ENCODE measurements at places on chromosomes 1 and 21. TPM values are rescaled to one million over a fixed set of nuclear protein-coding genes. Genes with fewer than 3 reads are reported as not detected.

The S100A8 gene
- total RNA-seq: not detected

The ECM1 gene
- 5.1 TPM for total RNA-seq

- DNase-seq: no peak
These were observed 18.0 kb downstream of the OPTC start for GRCh38 chr1:203511930-203512329.

- no peak for DNase-seq
These were observed 60.5 kb downstream of the ERI3 start for GRCh38 chr1:44294588-44295007.

DNA sequence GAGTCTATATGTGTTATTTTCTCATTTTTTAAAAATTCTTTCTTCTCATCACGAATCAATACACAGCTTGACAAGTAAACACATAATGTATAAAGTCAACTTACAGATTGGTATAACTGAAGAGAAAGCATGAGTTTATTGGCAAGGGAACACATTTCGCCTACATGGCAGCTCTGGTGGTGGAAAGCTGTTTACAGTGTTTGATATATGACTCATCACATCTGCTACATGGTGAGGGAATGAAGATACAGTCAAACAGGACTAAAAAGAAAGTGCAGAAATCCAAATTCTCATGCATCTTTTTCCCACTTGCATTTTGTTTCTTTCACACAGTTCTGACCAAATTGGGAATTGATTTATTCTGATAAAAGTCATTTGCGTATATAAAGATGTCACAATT lies 122.2 kb upstream of the ADGRL4 start:
- DNase-seq: peak; percentile 18

All from glomerular endothelial cell (primary cell).